Urothelium cell line (cell line): ENCODE measurements at places on chromosomes 7 and 10.

- DNase-seq, result no peak
Observed at GRCh38 chr7:143181349-143181748, 1.9 kb upstream of the TAS2R39 start.

GRCh38 chr10:114709984-114710383 is 51.9 kb upstream of the ABLIM1 start:
- DNase-seq, result no peak

- DNase-seq, result peak; percentile 12
Observed at GRCh38 chr7:152341039-152341913, 94.5 kb downstream of the KMT2C start.

DNA sequence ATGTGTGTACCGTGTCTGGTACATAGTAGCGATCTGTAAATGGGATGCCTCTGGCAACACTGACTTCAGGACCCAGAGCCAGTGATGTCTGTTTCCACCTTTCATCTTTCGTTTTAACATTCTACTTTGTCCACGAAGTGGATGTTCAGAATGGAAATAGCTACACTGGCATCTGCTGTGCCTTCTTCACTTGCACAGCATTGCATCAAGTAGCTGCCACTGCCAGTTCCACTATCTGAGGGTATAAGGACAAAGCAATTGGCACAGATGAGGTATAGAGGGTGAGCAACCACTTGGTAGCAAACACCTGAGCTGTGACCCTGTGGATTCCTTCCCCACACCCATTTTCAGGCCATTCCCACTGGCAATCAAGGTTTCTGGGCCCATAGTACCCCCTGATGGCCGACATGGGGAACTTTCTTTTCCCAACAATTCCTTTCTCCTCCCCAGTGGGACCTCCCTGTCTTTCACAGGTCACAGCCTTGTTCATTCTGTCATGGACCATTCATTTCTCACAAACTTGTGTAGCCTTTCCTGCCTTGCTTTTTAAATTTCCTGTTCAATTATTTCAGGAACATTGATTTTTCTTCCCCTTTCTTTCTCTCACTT is 4.0 kb downstream of the ITGA8 start:
- DNase-seq, result peak; percentile 40

GRCh38 chr7:134695321-134695860 is 48.7 kb downstream of the BPGM start:
- no peak for DNase-seq

DNA sequence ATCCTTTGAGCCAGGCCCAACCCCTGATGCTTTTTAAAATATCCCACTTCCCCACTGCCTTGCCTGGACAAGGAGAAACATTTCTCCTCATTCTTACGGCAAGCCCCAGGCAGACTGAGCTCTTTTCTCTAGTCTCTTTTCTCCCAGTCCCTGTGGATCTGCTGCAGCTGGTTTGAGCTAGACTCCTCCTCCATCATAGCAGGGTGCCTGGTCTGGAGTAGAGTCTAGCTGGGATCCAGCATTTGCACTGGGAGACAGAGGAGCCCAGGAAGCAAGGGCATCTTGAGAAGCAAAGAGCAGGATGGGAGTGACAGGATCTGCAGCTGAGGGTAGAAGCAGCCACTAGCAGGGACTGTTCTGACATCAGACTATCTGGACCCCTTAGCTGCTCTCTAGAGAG is 562.3 kb upstream of the COBL start:
- no peak for DNase-seq

GRCh38 chr7:1349351-1349761 is 109.9 kb downstream of the MICALL2 start:
- DNase-seq, result no peak

GRCh38 chr10:67587771-67588170 is 108.2 kb downstream of the CTNNA3 start:
- DNase-seq, result no peak

DNA sequence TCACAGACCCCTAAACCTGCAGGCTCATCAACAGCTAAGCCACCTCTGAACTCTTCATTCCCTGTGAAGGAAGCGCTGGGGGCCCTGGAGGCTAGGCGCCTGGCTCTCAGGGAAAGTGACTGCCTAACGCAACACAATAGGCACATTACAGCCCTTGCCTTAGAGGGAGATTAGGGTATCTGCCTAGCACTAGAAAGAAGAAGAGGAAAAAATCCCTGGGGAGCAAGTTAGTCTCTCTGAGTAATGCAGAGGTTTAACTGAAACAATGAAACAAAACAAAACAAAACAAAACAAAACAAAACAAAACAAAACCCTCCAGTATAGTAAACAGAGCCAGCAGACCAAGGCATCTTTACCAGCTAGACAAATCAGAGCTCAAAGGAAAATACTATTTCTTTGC is 2.6 kb downstream of the ZNF777 start:
- DNase-seq, result no peak

- DNase-seq, result peak; percentile 47
Observed at GRCh38 chr7:101146-102046, 91.0 kb upstream of the FAM20C start.

GRCh38 chr7:26726051-26726450 is 138.3 kb downstream of the SKAP2 start:
- no peak for DNase-seq

GRCh38 chr10:13882119-13882711 is 295.4 kb downstream of the PRPF18 start:
- DNase-seq, result peak; percentile 86

DNA sequence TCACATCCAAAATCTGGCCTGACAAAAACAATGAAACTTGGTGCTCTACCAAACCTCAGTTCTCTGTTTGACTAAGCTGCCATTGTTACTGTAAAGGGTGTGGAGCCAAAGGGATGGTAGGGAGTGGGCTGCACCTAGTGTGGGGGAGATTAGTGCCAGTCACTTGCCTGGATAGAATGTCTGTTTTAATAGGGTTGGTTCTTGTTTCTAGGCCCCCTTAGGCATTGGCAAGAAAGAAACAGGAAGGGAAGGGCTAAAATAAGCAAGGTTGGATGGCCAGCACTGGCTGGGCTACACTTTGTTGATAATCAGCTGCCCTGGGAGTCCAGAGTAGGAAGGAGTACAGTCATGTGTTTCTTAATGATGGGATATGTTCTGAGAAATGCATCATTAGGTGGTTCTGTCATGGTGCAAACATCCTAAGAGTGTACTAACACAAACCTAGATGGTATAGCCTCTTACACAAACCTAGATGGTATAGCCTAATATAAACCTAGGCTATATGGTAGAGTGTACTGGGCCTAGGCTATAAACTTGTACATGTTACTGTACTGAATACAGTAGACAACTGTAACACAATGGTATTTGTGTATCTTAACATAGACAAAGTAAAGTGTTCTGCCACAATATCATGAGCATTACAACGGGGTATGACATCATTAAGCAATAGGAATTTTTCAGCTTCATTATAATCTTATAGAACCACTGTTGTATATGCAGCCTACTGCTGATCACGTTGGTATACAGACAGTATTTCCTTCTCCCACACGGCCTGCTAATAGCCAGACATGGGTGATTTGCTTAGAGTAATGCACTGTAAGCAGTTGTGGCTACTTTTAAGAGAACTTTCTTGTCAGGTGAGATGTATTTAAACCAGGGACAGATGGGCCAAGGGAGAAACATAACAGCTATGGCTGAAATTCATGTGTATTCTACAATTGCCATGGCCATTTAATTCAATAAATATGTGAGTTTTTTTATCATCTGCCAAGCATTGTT is 15.4 kb downstream of the BBIP1 start:
- no peak for DNase-seq

- DNase-seq, result no peak
Observed at GRCh38 chr10:94465684-94466083, 63.3 kb downstream of the TBC1D12 start.

GRCh38 chr10:88689366-88689765 is 16.7 kb upstream of the LIPK start:
- peak; percentile 4 for DNase-seq

DNA sequence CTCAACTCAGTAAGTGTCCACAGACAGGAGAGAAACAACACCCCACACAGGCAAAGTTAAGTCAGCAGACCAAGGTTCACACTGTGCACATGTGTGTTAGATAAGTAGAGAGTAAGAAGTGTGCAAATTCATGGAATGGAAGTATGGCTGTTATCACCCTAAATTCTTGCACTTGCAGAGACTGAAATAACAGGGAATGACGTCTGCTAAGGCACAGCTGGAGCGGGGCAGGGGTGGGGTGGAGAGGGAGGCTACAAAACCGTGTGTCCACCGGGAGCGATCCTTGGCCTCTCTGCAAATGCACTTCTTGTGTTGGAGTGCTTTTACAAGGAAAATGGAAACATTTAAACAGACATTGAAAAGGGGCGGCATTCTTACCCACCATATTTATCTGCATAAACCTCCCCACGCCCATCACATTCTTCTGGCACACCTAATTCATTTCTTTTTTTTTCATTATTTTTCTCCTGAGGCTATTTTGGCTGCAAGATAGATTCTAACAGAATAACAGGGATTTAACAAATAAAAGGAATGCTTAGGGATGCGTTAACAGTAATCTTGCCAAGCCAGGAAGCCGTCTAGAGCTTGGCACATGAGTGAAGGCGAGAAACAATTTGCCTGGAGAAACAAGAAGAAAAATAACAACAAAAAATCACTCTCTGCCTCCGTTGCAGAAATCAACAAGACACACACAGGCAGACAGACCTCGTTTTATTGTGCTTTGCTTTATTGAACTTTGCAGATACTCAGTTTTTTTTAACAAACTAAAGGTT is 30.1 kb downstream of the TNS3 start:
- no peak for DNase-seq

DNA sequence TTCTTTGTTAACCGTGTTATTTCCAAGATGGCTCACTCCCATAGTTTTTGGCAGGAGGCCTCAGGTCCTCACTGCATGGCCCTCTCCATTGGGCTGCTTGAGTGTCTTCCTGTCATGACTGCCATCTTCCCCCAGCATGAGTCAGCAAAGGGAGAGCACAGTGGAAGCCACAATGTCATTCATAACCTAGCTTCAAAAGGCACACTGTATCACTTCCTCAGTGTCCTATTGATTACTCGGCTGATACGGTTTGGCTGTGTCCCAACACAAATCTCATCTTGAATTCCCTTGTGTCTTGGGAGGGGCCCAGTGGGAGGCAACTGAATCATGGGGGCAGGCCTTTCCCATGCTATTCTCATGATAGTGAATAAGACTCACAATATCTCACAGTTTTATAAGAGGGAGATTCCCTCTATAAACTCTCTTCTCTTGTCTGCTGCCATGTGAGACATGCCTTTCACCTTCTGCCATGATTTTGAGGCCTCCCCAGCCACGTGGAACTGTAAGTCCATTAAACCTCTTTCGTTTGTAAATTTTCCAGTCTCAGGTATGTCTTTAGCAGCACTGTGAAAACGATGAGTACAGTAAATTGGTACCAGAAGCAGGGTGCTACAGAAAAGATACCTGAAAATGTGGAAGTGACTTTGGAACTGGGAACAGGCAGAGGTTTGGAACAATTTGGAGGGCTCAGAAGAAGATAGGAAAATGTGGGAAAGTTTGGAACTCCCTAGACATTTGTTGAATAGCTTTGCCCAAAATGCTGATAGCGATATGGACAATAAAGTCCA is 106.5 kb downstream of the PRLHR start:
- DNase-seq, result no peak

DNA sequence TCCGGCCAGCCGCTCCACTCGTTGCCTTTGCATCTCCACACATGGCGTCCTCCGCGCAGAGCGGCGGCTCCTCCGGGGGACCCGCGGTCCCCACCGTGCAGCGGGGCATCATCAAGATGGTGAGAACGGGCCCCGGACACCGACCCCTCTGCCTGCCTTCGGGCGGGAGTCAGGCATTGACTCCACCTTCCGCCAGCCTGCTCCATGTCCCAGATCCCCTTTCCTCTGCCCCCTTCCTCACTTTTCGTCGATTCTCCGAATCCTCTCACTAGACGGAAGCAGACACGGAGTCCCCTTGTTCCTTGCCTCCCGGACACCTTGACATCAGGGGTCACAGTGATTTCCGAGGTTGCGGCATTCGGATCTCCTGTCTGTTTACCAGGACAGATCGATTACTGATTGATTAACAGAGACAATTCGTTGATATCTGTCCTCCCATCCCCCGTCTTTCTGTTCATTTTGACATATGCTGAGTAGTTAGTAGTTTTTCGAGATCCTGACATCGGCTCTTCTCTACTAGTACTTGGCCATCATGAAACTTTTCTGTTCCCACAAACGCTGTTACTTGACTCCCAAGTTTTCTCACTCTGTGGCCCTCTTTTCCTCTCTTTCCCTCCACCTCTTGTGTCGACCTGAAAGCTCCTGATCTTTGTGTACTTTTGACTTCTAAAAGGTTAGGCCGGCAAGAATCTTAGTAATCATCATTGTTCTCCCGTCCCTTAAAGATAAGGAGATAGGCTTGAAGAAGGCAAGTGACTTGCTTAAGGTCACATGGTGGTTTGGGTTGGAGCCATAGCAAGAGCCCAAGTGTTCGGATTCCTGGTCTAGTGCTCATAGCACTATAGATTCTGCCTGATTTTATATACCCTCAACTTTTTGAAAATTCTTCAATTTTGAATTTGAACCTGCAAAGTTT is 597 bp downstream of the SND1 start:
- DNase-seq, result no peak

DNA sequence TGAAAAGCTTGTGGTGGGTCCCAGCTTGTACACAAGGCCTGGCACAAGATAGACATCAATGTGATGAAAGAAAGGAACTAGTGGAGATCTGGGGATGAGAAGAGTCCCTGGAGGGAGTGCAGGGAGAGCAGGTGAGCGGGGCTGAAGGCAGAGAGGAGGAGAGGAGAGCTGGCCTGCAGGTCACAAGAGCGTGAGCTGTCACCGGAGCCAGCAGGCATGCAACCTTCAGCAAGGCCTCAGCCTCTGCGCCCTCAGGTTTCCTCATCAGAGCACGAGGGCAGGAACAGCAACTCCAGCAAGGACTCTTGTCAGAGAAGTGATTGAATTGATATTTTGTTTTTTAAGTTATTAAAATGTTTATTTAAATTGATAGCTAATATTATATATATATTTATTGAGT is 188.6 kb downstream of the CXCL12 start:
- DNase-seq, result no peak

- no peak for DNase-seq
Observed at GRCh38 chr10:110378533-110379108, 73.9 kb upstream of the SMNDC1 start.

- DNase-seq, result no peak
Observed at GRCh38 chr7:94057955-94058354, 53.8 kb upstream of the BET1 start.

GRCh38 chr10:112140110-112140970 is 43.2 kb downstream of the GPAM start:
- DNase-seq, result peak; percentile 84

DNA sequence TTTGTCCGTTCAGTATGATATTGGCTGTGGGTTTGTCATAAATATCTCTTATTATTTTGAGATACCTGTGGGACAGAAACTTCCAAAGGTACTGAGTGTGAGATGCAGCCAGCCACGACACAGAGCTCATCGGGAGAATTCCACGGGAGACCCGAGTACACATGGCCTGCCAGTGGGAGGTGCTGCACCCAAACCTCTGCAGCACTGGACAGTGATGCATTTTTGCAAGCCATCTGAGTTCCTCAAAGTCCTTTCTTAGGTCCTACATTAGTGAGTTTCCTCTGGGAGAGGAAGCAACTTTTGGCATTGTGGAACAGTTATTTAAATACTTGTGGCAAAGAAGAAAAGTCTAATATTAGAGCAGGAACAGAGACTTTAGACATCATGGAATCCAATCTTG is 77.5 kb downstream of the ARID5B start:
- no peak for DNase-seq
